ENCODE measurements at places on chromosomes 2 and 18.

- no peak for DNase-seq
These were observed 1441.9 kb upstream of the ZEB2 start for GRCh38 chr2:145961846-145962245.

GRCh38 chr2:104412384-104412783 is 441.5 kb upstream of the POU3F3 start:
- DNase-seq = no peak

DNA sequence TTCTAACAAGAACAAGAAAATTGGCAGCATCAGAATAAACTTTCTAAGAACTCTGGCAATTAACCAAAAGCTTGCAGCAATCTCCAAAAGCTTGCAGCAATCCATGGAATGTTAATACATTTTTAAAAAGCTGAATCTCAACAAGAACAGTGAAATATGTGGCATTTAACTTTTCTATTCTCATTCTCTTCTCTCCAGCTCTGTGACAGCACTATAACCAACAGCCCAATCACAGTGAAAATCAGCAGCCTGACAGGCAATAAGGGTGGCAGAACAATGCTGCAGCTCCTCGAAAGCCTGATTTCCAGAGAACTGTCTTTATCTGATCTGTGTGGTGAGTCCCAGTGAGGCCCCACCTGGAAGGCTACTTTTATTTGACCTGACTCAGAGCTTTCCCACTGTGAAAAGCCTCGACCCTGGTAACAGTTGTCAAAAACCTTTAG is 60.0 kb downstream of the TMEM131 start:
- no peak for DNase-seq

DNA sequence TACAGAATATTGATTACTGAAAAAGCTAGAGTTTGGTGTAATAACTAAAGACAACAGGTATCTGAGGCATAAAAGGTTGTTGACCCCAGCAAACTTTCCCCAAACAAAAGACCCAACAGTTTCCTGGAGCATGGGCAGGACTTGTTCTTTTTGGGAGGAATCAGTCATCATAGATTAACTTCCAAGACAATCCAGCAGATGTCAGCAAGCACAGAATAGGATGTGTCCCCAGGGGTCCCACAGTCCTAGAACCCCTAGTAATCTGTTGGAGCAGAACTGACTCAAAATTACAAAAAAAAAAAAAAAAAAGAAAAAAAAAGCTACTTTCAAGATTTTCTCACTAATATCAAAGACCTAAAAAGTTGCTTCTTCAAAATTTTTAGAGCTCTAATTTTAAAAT is 564.7 kb upstream of the SLC39A10 start:
- DNase-seq = no peak

DNA sequence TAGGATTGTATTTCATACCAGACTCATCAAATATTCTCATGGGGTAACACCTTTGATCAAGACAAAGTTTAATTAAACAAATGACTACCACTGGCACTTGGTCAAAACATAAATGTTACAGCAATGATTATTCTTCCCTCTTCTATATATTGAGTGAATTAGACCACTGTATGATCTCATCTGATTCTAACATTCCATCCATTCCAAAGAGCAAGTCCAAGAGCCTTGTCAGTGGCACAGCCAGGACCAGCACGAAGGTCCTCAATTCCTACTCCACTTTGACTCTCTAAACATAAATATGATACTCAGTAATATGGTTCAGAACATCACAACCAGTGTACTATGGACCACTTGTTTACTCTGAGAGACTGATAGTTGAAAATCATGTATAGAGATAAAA is 86.4 kb downstream of the AP1S3 start:
- no peak for DNase-seq

DNA sequence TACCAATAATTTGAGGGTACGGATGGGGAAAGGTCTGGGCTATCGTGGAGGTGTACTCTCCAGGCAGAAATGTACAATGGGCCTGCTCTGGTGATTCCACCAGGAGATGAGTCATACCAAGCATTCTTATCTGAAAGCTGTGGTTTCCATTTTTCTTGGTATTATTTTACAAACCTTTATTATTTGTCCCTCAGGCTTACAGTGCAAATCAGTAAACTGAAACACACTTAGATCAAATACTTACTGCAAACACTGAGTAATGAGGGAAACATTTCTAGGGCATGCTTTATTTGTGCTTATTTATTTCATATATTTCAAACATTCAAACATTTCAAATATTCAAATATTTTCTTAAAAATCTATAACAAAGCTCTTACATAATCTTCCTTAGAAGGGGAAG is 319.8 kb downstream of the RND3 start:
- DNase-seq = no peak

- no peak for DNase-seq
These were observed 242.0 kb downstream of the CMPK2 start for GRCh38 chr2:6623746-6624145.

Data from esophagus squamous epithelium (tissue), 5 donors.